ENCODE measurements at places on chromosomes 7 and 10.

- no peak for DNase-seq
Observed at GRCh38 chr10:52752801-52753445, 19.7 kb downstream of the MBL2 start.

DNA sequence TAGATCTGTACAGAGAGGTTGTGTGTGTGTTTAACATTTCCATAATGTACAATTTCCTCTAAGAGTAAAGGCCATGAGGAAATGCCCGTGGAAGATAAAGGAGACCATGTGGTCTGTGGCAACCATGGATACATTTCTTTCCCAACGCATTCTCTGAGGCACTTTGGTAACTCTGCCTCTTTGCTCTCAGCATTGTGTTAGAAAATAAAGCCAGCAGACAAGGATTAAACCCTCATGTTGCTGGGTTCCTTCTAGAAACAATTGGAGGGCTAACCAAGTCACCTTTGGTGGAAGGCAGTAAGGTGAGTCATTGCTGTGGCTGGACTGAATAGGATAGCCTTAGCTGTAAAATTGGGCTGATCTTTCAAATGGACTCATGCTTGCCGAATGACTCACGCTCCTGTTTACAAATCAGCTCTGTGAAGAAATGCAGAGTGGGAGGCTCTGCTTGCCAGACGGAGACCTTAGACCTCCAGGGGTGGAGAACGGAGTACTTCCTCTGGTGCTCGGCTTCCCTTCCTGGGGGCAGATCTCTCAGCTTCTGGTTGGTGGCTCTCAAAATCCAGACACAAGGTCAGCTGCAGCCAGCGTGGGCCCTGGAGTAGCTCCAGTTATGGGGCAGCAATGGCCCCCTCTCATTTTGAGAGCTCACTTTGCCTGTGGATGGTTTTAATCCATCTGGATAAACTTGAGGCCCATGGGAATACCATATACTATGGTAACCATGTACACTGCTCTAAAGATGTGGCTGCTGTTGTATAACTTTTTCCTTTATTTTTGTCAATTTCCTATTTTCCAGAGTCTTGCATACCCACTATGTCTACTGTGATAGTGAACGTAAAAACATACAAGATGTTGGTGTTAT lies 137.3 kb downstream of the TCF7L2 start:
- DNase-seq, result no peak

- peak; percentile 69 for DNase-seq
Observed at GRCh38 chr7:118195837-118196474, 12.0 kb downstream of the LSM8 start.

- DNase-seq, result no peak
Observed at GRCh38 chr7:16040346-16040745, 353.9 kb upstream of the MEOX2 start.

DNA sequence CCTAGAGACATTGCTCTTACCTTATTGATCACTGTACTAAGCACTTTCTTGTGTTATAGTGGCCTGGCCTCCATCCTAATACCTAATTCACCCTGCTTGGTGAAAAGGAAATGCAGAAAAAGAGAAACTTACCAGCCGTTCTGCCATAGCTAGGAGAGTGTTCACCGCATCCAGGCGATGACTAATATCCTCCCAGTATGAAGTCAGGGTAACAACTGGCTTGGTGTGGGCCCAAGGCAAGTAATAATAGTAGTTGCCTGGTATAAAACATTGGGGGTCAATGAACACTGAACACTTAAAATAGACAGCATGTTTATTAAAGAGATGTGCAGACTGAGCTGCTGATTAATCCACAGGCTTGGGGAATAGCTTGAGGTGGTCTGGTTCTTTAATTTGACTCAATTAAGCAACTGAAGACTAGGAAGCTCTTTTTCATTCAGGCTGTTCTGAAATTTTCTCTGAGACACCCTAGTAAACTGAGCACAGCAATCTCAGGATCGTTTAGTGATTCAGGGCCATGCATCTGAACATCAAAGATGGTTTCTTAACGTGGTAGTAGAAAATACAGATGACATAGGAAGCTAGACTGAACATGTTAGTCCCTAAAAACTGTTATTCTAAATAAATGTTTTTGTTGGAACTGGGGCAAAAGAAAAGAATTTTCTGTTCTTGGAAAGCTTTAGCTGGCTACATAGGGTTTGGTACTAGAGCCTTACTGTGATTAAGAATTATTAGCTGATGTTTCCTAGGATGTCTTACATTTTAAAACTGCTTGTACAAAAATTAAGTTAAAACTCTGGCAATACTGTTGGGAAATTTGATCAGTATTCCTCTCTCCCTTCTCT lies 102.2 kb downstream of the MYOF start:
- DNase-seq, result peak; percentile 22

- DNase-seq, result no peak
Observed at GRCh38 chr7:19294619-19295018, 149.4 kb upstream of the FERD3L start.

DNA sequence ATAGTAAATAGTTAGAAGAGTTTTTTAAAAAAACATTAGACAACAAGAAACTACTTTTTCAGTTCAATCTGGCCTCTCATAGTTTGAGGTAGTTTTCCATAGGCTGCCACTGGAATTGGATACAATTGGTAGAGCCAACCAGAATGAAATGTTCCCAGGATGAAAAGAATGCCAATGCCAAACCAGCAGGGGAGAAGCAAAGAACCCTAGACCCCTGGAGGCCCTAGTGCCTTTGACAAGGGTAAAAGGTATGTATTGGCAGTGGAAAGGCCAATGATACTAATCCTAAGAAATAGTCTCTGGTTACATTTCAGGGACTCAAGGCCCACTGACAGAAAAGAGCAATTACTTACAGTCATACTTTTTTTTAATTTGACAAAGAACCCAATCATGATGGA lies 77.4 kb upstream of the SEM1 start:
- no peak for DNase-seq

DNA sequence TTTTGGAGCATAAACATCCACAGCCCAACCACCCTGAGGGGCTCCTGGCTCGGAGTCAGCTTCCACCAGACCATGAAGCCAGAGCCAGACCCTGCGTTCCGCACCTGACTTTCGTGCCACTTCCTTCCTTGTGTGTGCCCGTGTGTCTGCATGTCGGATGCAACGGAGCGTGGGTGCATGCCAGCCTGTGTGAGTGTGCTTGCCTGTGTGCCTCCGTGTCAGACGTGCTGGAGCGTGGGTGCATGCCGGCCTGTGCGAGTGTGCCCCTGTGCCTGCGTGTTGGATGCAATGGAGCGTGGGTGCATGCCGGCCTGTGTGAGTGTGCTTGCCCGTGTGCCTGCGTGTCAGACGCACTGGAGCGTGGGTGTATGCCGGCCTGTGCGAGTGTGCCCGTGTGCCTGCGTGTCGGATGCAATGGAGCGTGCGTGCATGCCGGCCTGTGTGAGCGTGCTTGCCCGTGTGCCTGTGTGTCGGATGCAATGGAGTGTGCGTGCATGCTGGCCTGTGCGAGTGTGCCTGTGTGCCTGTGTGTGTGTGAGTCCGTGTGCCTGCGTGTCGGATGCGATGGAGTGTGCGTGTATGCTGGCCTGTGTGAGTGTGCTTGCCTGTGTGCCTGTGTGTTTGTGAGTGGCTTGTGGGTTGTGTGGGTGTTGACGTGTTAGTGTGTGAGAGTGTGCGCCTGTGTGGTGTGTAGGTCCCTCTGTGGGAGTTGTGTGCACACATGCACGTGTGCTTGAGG lies 28.1 kb upstream of the KNDC1 start:
- DNase-seq, result no peak

DNA sequence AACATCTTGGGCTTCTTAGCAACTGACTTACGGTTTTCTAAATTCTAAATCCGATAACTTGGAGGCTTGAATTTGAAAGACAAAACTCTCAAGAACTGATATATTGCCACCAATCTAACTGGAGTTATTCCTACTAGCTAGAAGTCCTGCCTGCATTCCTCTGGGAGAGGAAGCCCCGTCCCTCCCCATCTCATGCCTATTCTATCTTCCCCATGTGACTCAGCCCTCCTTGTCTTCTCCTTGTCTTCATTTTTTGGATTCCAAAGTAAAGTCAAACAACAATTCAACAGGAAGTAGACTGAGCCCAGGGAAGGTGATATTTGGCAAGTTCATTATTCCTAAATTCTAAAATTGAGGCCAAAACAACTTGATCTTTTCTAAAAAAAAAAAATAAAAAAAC lies 587.7 kb downstream of the KCNMA1 start:
- DNase-seq, result no peak
